NCI-H2081 treated with DMSO at 0.1 percent for 48 hours (cell line): ENCODE measurements at places on chromosomes 3 and 15.

DNA sequence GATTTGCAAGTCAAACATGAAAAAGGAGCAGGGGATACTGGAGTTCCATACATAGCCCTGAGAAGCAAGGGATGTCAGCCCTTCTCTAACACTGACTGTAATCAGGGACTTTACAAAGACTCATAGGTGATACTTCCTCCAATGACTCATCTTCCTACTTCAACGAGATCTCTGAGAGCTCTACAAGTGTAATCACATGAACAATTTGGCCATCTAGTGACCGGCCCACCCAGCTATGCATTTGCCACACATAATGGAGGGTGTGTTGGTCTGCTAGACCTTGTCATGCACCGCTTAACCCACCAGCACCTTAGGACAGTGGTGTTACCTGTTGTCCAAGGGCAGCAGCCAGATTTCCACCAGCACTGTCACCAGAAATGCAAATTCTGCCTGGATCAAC lies 75.3 kb downstream of the NCEH1 start:
- DNase-seq = no peak

GRCh38 chr15:55661428-55661827 lies 73.3 kb upstream of the PYGO1 start:
- DNase-seq = no peak

- DNase-seq = no peak
Observed at GRCh38 chr3:188421836-188422540, 268.0 kb downstream of the LPP start.

GRCh38 chr15:98599909-98600691 lies 48.2 kb upstream of the IGF1R start:
- DNase-seq = no peak

DNA sequence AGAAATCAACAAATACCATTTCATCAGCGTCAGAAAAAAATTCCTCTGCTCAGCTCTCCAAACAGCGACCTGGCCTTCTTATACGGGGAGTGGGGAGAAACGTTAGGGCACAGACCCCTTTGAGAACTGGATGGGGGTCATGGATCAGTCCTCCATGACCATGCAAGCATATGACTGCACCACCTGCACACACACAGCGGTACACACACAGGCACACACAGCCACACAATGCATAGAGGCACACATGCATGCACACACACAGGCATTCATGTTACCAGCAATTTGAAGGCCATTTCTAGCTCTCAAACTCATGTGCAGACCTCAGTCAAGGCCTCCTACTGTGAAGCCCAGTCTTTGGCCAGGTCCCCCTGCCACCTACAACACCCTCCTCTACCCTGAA lies 50.2 kb downstream of the SLC41A3 start:
- no peak for DNase-seq

DNA sequence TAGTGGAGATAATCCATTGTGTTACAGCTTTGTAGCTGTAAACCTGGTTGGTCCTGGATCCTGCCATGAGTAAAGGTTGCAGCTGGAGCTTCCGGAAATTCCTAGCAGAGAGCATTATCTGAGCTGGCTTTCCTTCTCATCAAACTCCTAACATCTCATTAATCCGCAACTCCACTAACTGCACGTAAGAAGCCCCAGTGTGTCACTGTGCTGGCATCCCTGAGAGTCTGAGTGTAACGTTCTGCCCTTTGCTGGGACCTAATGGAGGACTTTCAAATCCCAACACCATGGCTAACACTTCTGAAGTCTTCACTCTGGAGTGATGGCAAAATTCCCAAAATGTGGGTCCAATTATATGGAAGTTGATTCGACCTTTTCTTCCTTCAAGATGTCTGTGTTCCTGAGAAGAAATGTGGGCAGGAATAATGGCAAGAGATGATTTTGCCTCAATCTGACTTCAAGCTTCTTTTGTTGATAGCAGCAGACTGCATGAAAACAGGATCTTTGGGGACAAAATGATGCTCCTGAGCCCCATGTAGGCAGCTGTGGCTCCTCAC lies 9.6 kb upstream of the TRPM1 start:
- no peak for DNase-seq

GRCh38 chr15:38260077-38260476 lies 7.4 kb downstream of the SPRED1 start:
- no peak for DNase-seq

DNA sequence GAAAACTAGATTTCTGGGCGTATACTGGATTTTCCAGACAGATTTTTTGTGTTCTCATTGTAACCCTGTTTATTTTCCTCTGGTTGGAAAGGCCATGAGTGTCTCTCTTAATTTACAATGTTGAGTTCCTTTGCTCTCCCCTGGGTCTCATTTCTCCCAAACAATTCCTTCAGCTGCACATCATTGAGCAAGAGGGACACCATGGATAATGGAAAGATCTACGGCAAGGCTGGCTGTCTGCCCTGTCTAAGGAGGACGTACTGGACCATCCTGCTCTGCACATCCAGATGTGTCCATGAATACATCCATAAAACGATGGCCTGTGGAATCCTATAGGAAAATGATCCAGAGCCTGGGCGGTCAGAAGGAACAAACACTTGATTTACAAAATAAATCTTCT lies 258.1 kb upstream of the MCTP2 start:
- DNase-seq = no peak

GRCh38 chr15:22888120-22888859 lies 49.8 kb downstream of the NIPA2 start:
- DNase-seq = no peak

- no peak for DNase-seq
Observed at GRCh38 chr15:51119120-51119519, 24.4 kb upstream of the TNFAIP8L3 start.

DNA sequence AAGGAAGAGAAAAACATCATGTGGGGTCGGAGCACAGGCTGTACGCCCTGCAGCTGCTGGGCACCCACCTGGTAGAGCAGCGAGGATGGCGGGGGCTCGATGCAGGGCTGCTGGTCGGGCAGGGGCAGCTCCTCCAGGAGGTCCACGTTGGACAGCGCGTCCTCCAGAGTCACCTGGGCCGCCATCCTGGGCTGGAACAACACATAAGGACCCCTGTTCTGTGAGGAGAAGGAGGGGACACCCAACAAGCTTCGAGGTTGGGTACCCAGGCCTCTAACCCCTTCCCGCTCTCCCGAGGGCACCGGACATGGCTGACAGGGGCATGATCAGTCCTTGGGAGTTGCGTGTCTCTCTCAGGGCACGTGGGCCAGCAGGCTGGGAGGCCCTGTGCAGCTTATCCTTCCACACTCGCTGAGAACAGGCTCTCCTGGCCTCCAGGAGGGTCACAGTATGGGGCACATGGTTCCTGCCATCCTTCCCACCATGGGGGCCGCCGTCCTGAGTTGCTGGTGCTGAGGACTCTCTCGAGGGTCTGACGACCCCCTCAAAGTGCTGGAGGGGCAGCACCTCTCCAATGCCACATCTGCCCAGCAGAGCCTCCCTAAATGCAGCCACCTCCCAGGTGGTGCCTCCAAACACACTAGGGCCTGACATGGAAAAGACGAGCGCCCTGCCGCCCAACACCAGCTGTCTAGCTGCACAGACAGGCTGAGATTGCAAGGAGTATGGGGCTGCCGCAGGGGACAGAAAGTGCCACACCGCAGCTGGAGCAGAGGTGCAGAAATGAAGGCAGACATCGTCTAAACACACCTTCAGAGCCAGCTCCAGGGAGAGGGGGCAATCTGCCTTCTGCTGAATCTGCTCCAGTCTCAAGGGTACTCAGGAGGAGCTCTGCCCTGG lies 32.8 kb downstream of the CYFIP1 start:
- no peak for DNase-seq

GRCh38 chr15:58705105-58705504 lies 44.4 kb downstream of the ADAM10 start:
- no peak for DNase-seq

DNA sequence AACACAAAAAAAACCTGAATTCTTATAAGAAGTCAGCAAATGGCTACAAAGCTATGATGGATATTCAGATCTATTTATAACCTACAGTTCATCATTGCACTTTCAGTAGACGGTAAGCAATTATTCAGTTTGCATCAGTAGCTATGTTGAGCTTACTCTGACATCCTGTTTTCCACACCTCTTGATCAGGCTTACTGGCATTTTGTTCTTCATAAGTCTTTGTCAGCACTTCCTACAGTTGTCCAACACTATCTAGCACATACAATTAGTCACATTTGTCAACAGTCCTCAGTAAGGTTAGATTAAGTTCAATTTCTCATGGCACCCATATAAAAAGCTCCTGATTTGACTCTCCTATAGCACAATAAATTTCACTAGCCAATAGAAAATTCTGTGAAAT lies 71.2 kb upstream of the ST3GAL6 start:
- no peak for DNase-seq
